NCI-H446 (cell line): ENCODE measurements at places on chromosomes 7 and 10.

GRCh38 chr10:26574783-26575182, 122.7 kb upstream of the PDSS1 start:
- DNase-seq: no peak

DNA sequence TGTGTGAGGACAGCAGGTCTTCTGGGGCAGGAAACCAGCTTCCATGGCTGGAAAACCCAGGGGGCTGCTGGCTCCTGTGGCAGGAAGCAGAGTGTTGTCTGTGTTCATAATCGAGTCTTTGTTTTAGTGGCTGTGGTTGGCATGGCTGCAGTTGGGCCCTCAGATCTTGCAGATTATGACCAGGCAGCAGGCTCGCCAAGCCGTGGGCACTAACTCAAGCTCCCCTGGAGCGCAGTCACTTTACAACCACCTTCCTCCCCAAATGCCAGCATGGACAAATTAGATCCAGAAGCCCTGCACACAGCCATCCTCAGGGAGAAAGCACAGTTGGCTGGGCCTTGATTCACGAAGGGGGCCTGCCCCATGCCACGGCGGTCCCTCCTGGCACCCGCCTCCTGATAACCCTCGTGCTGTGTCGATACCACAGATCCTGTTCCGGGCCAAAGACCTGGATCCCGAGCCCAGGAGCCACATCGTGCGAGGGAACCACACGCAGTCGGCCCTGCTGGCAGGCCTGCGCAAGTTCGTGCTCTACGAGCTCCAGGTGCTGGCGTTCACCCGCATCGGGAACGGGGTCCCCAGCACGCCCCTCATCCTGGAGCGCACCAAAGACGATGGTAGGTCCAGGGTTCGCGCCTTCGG, 552.5 kb upstream of the FOXK1 start:
- DNase-seq: no peak

GRCh38 chr7:74263399-74264120, 9.4 kb upstream of the RFC2 start:
- no peak for DNase-seq

- no peak for DNase-seq
Measured at GRCh38 chr10:98251399-98251798, 16.6 kb downstream of the LOXL4 start.

GRCh38 chr7:103592187-103592586, 146.2 kb upstream of the SLC26A5 start:
- no peak for DNase-seq

DNA sequence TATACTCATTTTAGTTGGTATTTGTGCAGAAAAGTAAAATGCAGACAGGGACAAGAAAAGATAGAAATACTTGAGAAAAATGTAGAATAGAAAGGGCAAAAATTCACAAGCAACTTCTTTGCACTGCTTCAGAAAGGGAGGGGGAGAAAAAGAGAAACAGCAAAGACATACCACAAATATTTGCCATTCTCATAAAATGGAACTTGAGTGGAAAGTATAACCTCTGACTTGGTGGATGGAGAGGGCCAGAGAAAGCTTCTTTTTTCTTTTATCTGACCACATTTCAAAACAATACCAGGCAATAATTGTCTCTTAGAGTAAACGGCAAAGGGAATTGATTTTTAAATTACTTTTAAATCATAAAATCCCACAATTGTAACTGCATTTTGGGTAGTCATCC, 35.8 kb upstream of the TRUB1 start:
- DNase-seq: no peak

DNA sequence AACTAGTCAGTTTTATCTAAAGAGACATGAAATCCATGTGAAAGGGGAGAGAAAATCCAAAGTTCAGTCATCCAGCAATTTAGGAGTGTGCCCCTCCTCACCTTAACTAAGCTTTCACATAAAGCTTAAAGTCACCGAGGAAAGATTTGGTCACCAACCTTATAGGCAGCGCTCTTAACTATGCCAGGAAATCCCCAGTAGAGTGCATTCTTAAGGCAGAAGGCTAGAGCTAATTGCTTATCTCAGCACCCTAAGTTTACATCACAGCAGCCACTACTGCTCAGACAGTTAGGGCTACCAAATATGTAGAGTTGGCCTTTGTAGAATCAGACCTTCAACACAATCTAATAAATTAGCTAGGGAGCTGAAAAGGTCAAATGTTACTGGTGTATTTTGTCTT, 47.9 kb downstream of the MTPN start:
- no peak for DNase-seq

DNA sequence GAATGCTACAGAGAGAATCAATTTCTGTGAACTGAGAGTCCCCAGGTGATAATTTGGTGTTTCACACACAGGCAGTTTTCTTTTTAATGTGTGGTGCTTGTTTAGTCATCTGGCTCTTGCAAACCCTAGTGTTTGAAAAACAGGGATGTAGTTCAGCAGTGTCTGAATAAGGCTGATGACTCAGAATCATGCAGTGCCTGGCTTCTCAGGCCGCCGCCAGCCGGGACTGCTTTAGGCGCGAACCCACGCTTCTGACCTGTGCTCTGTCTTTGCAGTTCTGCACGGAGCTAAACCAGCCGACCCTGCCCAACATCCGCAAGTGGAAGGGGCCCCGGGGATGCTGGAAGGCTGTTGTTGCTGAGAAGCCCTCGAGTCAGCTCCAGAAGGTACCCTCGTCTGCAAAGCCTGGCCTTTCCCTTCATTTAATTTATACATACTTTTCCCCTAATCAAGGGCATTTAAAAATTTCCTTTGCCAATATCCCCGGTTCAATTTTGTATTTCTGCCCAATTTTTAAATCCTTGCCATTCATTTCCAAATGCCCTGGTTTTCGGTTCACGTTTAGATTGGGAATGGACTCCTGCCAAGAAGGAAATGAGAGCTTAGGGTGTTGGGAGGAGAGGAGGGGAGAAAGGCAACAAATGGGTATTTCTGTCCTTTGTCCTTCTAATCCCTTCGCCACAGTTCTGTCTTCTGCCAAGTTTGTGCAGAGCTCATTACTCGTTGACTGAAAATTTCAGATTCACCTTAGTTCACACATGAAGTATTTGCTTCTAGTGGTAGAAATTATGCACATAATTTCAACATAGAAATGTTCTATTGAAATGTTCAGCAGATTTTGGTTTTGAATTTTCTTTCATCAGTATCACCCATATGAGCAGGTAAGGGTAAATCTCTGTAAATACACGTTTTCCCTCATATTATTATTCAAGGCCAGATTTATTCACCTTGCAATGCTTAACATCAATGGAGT, 108.5 kb upstream of the ANLN start:
- peak; percentile 77 for DNase-seq

GRCh38 chr10:15103513-15103912, 6.4 kb downstream of the RPP38 start:
- DNase-seq: no peak

GRCh38 chr7:30929686-30930085, 18.0 kb downstream of the AQP1 start:
- no peak for DNase-seq

DNA sequence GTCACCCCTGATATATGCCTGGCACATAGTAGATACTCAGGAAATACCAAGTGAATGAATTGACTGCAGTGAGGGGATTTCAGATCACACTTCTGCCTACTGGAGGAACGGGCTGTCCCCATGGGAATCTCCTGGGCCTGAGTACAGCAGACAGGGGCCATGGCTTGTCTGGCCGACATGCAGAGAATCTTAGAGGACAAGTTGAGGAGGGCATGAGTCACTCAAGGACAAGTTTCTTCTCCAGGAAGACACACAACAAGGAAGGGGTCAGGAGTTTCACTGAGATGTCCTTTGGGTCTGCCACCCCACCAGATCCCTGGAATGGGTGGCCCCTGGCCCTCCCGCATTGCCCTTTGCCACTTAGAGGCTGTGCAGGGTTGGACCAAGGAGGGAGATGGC, 20.7 kb downstream of the PLPP4 start:
- no peak for DNase-seq

DNA sequence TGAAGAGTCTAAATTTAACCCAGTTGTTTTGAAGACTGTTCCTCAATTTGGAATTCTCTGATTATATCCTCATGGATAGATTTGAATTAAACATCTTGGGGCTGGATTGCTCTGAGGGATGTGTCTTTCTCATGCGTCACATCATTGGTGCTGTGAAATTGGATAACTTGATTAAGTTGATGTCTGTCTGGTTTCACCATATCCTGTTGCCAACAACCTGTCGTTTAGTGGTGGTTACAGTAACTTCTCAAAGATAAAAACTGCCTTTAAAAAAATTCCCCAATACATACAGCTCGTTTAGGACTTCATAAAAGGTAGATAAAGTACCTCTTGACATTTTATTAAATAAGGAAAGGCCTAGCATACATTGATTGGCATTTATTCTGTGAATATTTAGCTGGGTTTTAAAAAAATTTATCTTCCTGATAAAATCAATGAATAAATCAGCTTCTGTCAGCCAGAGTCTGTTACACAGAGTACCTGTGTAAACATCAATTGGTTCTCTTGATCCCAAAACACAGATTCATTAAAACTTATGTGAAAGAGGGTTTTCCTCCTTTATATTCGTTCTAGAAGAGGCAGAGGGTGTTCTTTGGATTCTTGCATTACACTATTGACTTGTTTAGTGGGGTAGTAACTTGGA, 10.5 kb downstream of the CRCP start:
- DNase-seq: no peak

GRCh38 chr7:91690541-91691070, 189.9 kb downstream of the MTERF1 start:
- DNase-seq: no peak

- no peak for DNase-seq
Measured at GRCh38 chr10:2618690-2619089, 448.7 kb upstream of the PFKP start.

DNA sequence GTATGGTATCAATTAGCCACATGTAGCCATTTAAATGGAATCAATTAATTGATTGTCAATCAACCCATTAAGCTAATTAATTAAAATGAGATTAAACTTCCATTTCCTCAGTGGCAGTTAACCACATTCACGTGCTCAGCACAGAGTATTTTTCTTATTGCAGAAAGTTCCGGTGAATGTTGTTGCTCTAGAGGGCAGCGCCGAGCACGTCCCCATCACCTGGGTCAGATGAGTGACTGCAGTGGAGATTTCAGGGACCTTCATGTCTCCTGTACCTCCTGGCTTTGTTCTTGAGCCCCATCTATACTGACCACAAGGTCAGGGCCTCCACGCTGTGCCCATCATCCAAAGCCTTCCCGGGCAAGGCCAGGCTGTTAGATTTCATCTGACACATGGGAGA, 168.8 kb upstream of the MKI67 start:
- no peak for DNase-seq

DNA sequence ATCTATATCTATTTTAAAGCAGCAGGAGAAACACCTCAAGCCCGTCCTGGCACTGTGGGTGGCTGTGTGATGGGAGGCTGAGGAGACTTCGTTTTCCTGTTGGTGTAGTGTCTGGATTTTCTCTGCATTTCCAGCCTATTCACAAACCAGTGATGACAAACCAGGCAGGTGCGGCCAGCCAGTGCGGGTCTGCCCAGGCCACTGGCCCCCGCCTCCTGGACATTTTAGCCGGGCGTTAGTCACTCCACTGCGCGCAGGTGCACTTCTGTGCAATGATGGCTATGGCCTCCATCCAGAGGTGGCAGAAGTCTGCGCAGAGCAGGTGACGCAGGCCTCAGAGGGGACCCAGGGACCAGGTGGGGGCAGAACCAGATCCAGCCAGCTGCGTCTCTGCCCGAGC, 64.9 kb upstream of the PITRM1 start:
- DNase-seq: no peak

DNA sequence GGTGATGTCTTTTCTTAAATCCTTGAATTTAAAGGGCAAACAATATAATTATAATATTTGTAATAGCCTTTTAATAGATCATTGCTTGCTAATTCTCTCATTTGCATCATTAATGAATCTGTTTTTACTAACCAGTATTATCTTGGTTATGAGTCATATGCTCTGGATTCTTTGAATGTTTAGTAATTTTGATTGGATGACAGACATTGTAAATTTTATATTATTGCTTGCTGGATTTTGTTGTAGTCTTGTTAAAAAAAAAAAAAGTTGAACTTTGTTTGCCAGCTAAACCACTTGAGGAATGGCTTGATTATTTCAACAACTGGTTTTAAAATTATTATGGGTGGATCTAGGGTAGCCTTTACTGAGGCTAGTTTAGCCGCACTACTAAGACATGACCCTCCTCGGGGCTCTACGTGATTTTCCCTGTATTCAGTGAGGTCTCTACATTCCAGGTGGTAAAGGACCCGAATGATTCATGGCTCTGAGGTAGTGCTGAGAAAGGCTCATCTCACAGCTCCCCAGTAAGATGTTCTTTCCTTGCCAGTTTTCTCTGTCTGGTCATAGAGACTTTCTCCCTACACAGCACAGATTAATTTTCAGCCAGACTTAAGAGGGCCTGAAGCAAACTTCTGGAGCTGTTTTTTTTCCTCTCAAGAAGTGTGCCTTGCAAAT, 8.5 kb downstream of the C10orf90 start:
- DNase-seq: no peak

GRCh38 chr7:131489881-131490280, 66.5 kb downstream of the PODXL start:
- no peak for DNase-seq

DNA sequence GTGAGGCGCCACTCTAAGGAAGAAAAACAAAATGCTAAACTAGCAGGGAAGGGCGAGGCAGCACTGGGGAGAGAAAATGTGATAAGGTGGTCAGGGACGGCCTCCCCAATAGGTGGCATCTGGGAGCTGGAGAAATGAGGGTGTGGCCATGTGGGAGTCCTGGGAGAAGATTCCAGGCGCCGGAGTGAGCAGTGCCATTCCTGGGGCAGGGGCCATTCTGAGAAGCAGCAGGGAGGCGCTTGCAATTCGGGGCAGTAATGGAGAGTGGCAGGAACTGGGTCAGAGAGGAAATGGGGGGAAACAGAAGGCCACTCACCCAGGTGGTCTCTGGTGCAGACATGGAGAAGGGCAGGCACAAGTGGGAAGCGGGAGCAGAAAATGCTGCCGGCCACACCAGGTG, 61.8 kb upstream of the LRRC18 start:
- no peak for DNase-seq

DNA sequence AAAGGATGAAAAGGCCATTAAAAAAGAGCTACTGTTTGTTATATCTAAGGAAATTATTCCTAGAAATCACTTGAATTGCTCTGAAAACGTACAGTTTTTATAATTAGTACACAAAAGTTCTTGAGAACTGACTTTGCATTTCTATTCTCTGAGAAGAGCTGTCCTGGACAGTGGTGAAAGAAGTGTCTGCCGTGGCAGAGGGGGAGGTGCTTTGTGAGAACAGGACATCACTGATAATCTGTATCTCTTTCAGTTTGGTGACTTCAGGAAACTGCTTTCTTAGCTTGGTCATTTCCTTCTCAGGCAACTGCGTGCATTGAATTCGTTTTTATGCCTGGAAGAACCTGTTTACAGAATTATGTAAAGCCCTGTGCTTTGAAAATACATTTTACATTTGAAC, 52.1 kb downstream of the POLL start:
- no peak for DNase-seq

- DNase-seq: no peak
Measured at GRCh38 chr7:151873402-151873965, 3.4 kb downstream of the PRKAG2 start.

- no peak for DNase-seq
Measured at GRCh38 chr7:157224627-157225026, 85.9 kb downstream of the UBE3C start.
